ENCODE measurements at places on chromosomes 2 and 18.

- DNase-seq = no peak
Observed at GRCh38 chr2:126775300-126775985, 119.5 kb downstream of the GYPC start.

GRCh38 chr18:77168811-77169311, 36.3 kb upstream of the MBP start:
- DNase-seq = no peak

GRCh38 chr18:78783564-78783960, 196.1 kb upstream of the SALL3 start:
- DNase-seq = no peak

DNA sequence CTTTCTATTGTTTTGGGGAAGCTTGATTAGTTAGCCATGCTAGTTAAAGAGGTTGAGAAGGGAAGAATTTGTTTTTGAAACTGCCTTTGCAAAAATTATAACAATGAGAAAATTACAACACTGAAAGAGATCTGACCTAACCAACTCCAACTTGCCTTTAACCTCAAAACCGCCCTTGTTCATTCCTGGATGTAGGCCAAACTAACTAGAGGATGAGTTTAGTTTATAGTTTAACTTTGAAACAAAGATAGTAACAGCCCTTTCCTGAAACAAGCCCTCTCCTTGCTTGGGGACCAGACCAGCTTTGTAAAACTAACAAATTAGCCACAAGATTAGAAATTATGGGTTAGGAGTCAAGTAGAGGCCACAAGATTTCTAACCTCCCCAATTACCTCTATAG, 713.9 kb downstream of the CPS1 start:
- DNase-seq = no peak

DNA sequence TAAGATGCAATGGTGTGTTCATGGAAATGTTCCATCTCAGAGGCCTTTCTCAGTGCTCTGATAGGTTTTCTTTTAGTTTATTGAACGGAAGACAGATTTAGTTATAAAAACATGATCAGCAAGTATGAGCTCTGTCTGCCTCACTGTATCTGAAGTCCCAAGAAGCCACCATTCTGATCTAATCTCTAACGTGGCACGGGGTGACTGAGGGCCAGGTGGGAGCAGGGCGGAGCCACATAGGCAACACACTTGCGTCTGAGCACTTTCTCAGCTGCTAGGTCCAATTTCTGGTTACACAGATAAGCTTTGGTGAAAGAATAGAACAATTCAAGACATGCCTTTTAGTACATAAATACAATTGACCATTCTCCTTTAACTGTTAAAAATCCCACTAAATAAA, 60.4 kb downstream of the SNTG2 start:
- peak; percentile 11 for DNase-seq

- DNase-seq = peak; percentile 65
Observed at GRCh38 chr2:67135208-67135607, 261.9 kb upstream of the ETAA1 start.

DNA sequence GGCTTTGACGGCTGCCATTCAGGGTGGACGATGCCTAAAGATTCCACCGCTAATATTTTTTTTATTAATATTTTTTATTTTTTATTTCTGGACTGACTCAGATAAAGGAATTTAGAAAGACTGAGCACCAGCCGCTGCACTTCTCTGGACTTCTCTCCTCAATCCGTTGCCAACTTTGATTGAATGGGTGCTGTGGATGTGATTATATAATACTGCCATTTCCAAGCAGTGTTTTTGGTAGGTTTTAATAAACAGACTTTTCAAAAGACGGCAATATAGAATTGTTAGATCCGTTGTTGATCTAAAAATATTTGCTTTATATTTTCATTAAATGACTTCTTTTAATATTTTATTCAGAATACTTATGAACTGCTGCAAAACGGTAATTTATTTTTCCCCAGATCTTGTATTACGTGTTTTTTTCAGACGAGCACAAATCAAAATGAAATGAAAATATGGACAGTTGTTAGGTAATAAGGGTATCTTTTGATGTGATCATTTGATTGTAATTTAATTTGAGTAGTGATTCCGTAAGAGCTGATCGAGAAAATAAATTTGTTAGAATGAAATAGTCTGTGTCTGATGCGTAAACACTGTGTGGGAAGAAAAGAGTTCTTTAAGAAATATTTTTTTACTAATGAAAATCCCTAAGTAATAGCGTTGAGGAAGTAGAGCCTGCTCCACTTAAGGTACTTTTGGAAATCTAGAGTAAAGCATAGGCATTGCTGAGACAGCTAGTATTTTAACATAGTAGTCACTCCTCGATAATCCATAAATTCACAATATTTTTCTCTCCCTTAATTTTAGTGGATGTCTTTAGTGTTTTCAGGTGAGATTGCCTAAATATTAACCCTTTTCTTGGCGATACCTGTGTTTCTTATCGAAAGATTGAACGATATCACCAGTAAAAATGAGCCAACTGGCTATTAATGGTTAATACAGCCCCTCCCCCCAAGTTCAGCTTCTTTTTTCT, 4.4 kb downstream of the POU3F3 start:
- no peak for DNase-seq

DNA sequence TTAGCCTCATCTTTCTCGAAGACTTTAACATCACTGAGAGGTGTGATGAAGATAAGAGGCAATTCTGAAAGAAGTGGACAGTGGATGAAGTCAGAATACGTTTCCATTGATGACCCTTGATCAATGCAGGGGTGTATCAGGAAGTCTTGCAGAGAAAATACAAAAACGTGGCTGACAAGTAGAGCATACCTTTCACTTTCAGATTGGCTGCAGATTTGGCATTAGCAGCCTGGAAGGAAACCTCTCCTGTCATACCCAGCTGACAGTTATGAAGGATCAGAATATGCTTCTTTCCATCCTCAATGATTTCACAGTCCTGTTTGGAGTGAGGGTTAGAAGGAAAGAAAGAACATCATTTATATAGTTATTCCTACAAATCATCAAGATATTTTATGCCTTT, 152.5 kb downstream of the PLEKHA3 start:
- no peak for DNase-seq

- DNase-seq = no peak
Observed at GRCh38 chr18:27382567-27383216, 197.6 kb upstream of the CHST9 start.

DNA sequence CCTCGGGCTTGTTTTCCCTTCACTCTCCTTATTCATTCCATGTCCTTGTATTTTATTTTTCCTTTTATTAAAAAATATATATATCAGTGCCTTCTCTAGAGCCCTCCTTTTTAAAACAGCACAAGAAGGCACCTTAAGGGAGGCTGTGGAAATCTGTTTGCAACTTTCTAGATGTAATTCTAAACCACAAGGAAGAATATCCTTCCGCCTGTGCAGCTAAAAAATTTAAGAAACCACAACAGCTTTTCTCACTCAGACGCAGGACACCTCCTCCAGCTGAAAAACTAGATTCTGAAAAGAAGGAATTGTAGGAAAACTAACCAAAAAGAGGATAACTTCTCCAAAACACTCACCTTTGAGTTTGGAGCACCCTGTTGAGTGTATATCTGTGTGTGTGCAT, 142.2 kb downstream of the BCL11A start:
- DNase-seq = no peak

- peak; percentile 91 for DNase-seq
Observed at GRCh38 chr2:170973492-170974303, 44.6 kb downstream of the GORASP2 start.

GRCh38 chr2:74286725-74287124, 56.5 kb downstream of the SLC4A5 start:
- no peak for DNase-seq

DNA sequence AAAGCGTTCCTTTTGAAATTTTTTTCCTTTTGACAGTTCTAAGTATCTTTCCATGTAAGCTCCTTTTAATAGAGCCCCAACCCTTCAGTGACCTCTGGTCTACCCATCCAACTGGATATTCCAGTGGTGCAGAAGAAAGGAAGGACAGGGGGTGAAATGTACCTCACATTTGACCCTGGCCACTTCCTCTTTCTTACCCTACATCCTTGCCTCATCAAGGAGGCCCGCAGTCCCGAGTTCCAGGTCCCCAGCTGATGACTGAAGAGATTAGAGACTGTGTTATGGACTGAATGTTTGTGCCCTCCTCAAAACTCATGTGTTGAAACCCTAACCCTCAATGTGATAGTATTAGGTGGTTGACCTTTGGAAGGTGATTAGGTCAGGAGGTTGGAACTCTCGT, 158.1 kb downstream of the RBM43 start:
- no peak for DNase-seq

GRCh38 chr2:68935471-68935870, 17.2 kb downstream of the GKN2 start:
- DNase-seq = no peak

GRCh38 chr18:9809697-9810096, 76.1 kb upstream of the TXNDC2 start:
- no peak for DNase-seq

DNA sequence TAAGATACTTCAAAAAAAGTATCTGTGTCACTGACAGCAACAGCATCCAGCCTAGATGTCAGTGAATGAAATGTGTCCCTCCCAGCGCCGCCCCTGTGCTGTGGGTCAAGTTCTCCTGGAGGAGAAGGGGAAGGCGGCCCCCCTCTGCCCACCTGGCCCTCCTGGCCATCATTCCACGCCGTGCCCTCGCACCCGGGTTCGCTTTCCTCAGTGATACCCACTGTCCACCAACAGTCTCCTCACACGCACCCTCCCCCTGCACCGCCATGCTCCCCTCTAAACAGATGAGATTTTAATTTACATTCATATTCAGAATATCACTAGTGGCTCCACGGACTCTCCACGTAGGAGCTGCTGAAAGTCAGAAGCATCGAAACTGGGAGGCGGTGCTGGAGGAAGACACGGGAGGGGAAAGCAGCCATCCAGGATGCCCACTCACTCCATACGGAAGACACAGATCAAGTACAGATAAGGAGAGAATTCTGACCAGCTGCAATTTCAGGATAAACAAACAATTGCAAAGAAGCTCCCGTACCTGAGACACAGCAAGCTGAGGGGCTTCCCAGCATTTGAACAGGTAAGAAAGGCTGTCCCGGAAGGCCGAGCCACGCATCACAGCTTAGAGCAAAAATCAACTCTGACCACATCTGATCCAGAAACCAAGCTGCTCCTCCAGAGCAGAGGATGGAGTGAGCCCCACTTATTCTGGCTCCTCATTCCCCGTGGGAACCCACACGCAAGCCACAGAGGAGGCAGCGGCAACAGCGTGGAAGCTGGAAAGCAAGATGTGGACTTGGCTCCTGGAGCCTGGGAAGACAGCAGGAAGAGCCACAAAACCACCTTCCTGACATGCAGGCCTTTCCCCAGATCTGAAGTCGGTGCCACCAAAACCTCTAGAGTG, 49.7 kb downstream of the PXDN start:
- DNase-seq = no peak

DNA sequence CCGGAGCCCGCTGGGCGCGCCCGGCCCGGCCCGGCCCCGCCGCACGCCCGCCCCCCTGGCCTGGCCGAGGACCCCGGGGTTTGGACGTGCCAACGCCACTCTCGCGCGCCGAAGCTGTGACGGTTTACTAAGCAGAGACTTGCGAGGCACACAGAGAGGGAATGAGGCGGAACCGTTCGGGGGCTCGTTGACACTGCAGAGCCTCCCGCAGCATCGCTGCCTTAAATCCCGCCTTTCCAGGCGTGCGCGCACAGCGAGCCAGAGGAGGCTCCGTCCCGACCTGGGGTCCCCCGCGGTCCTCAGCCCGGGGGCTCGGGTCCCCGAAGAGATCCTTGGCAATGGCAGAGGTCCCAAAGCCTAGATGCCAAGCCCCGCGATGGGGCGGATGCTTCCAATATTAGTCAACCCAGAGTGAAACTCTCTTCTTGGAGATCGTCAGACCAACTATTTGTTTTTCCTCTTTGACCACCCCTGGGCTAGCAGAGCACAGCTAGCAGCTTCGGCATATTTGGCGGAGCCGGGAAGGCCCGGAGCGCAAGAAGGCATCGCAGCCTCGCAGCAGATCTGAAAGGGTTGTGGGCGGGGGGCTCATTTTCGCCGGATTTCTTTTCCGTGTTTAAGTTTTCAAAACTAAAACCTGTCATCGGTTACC, at the start of gene ZNF385B:
TSS of gene ZNF385B (minus strand) at position 197 of the 652 bp plus-strand sequence.
- peak; percentile 46 for DNase-seq

DNA sequence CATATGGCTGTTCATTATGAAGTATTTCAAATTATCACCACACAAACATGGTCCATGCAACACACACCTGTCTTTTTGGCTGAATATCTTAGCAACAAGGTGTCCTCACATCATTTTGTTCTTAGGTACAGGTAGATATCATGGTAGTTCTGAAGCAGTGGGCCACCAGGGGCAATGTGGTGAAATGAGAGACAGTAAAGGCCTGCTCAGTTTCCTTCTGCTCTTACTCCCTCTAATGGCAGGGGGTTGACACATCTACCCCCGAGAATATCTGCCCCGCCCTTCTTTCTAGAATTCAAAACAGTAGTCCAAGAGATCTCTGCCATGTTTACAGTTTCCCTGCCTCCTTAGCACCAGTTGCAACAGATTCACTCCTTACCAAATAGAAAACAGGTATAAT, 147.0 kb upstream of the KLHL14 start:
- peak; percentile 70 for DNase-seq

- no peak for DNase-seq
Observed at GRCh38 chr2:27178469-27178868, 29.7 kb downstream of the TCF23 start.

DNA sequence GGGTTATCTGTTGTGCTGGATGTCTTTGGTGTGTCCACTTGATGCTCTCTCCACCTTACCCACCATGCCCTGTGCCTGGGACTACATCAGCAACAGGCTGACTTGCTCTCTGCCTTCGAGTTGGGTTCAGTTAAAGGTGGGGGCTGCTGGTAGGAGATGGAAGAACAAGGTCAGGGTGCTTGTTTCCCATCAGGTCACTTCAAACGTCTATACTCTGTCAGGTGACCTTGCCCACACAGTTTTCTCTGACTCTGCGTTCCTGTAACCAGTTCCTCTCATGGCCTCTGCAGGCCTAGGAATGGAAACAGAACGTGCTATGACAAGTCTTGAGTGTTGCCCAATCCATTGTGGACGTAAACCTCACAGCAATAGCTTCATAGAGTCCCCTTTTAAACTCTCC, 38.4 kb upstream of the PAPOLG start:
- no peak for DNase-seq

GRCh38 chr2:181805228-181806038, 86.1 kb upstream of the ITPRID2 start:
- DNase-seq = no peak

DNA sequence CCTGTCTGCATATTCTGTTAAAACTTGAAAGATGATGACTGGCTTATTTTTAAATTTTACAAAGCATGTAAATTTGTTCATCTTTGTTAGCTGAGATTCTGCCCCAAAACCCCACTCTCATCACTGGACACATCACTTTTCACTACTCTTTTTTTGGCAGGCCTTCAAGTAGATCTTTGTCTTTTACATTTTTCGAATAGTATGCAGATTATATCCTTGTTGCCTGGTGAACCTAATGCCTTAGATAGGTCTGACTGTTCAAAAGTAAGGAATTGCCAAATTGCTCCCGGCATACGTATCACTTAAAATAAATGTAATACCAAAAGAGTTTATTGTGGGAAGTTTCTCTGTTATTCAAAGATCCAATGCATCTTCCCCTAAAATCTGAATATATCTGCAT, 303.3 kb downstream of the XIRP2 start:
- no peak for DNase-seq
